ENCODE measurements at places on chromosomes 7 and 10. TPM values are rescaled to one million over a fixed set of nuclear protein-coding genes. Genes with fewer than 3 reads are reported as not detected.

DNA sequence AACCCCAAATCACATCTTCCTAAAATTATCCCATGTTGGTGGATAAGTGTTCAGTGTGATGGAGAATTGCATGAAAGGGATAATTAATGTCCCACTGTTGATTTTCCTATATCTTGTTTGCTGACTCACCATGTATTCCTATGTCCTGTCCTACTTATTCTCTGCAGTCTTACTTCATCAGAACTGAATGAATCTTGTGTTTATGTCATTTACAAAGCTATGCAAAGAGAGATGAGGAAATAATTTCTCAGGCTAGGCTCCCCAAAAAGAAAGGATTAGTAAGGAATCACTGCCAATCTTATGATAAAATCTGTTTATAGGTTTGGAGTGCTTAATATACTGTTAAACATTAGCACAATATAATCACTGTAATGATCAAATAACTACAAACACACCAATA is 360.8 kb downstream of the CRPPA start:
- DNase-seq = no peak

KLLN gene
- total RNA-seq = 1.2 TPM

DNA sequence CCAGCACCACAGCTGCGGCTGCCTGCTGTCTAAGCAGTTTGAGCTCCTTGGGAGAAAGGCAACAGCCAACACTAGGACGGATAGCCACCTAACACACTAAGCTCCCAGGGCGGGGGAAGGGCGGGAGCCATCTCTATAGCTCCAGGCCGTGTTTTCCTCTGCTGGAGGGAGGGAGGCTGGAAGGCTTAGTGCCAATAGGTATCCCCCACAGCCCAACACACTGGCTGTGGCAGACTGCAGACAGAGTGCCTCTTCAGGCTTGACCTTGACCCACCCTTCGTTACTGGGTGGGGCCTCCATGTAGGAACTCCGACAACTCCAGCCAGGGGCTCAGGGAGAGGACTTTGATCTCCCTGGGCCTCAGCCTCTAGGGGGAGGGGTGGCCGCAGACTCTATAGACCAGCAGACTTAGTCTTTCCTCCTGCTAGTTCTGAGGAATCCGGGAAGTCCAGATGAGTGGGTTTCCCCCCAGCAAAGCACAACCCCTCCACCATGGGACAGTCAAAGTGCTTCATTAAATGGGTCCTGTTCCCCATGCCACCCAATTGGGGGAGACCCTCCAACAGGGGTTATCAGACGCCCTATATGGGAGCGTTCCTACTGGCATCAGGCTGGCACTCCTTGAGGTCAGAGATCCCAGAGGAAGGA is 314.4 kb upstream of the MKI67 start:
- DNase-seq = no peak

TUBAL3 gene
- 0.22 TPM for total RNA-seq

DNA sequence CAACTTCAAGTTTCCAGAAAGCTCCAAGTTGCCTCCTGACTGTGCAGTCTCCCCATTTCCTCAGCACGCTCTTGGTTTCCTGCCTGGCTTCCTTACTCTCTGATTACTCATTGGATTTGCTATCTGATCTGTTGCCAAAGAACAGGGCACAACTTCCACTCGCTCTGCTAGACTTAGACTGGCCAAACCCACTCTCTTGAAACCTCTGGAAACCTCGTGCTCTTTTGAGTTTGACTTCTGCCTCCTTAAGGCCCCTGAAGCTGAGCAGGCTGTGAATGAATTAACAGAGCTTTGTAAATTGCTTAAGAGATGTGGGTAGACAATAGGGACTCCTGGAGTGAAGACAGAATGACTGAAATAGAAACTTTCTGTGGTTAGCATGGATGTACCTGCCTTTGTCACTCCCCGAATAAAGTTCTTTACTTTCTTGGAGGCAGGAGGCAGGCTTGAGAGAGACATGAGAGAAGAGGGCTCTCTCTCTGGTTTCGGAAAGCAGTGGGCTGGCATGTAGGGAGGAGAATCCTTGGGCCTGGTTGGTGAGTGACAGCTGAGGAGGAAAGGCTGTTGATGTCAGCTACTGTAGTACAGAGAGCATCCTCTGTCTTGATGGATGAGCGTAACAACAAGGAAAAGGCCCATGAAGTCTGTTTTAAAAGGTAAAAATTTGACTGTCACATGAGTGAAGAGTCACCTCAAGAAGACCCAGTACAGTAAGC is 70.8 kb downstream of the CHN2 start:
- DNase-seq = no peak

SFMBT2 gene
- total RNA-seq = 2.0 TPM

GPR26 gene
- not detected for total RNA-seq

- no peak for DNase-seq
Measured at GRCh38 chr10:62010366-62010765, 108.9 kb downstream of the ARID5B start.

- no peak for DNase-seq
Measured at GRCh38 chr7:31794851-31795344, 107.9 kb downstream of the PPP1R17 start.

DNA sequence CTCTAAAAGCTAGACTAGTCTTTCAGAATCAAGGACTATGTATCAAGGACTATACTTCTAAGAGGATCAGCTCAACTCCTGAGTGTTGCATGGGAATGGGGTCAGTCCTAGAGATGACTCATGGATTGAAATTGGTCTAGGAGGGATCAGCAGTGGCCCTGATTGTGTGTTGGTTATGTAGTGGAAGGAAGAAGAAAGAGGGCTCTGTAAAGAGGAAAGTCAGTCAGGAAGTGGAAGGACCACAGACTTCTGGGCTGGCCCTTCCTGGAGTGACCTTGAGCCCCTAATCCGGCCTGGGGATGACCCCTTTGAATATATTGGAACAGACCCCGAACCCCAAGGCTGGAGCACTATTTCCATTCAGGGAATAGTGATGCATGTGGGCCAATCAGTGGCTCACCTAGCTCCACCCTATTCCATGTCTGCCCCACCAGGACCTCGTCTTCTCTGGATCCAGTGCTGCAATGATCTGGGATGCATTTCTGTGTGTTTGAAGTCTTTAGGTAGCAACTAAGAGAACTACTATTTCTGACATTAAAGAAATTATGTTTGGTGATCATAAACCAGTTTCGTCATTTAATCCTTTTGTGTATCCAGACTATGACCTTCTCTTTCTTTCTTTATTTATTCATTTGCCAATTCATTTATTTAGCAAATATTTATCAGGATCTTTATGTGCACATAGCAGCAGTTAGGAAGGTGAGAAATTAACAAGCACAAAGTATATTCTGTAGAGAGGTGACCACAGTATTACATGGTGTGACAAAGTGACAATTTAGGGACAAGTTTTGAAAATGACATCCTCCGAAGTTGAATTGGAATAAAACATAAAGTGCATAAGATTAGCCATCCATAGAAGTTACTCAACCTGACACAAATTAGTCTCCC is 48.6 kb upstream of the KIF5B start:
- DNase-seq = no peak

DNA sequence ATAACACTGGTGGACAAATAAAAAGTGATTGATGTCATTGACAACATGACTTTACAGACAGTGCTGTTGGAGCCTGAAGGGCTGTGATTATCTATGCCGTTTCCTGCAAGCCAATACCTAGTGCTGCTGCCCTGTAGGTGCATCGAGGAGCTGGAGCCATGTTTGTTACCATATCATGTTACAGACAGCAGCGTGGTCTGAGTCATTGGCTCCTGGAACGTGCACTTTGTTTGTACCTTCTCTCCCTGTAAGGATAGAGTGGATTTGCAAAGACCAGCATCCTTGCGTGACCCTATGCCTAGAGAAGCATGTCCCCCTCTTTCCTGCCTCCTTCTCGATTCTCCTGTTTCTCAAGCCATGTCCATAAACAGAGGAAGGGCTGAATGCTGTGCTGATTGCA is 597.2 kb downstream of the TYW1 start:
- DNase-seq = no peak

DNA sequence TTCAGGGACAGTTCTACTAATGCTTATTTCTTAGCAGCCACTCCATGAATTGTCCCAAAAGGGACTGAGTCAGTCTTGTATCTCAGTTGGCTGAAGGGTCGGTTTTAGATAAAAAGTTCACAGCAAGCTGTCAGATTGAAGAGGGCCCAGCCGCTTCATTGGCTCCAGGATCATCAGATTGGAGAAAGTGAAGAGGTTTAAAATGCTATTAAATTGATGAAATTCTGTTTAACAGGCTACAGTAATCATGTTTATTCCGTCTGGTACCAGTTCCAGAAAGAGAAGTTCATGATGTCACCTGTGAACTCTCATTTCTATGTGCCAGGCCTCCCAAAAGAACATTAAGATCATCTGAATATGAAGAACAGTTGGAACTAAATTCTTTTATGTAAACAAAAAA is 294.4 kb upstream of the BMPER start:
- no peak for DNase-seq

GRCh38 chr7:5603241-5604140 is 178.0 kb downstream of the RNF216 start:
- no peak for DNase-seq

PCGF6 gene
- total RNA-seq = 10.5 TPM

- DNase-seq = no peak
Measured at GRCh38 chr7:152894295-152895170, 135.0 kb downstream of the ACTR3B start.

NXPH1 gene
- total RNA-seq = not detected

GRCh38 chr10:127939786-127940330 is 33.0 kb downstream of the PTPRE start:
- no peak for DNase-seq

DNA sequence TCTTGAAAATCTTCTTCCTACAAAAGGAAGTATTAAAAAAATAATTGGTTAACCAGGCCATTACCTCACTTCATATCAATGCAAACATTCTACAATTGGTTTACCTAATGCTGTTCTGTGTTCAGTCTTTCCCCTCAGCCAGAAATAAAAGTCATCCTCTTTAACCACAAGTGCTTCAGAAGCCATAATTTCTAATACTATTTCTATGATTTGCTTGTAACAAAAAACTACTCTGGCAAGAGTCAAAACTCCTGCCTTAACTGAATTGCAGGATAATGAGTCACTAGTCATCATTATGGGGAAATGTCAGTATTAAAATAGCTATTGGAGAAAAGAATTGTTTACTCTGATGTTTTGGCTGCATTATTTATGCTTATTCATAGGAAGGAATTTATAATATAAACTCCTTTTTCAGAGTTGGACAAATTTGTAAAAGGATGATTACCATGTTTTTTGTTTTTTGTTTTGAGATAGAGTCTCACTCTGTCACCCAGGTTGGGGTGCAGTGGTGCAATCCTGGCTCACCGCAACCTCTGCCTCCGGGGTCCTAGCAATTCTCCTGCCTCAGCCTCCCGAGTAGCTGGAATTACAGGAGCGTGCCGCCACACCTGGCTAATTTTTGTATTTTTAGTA is 55.5 kb upstream of the ODAD2 start:
- no peak for DNase-seq

SGCE gene
- 51.3 TPM for total RNA-seq

EMX2 gene
- 2.8 TPM for total RNA-seq

GRCh38 chr10:21860718-21861117 is 142.8 kb downstream of the DNAJC1 start:
- DNase-seq = no peak

- DNase-seq = no peak
Measured at GRCh38 chr7:86558680-86559501, 84.8 kb upstream of the GRM3 start.

PSD gene
- total RNA-seq = 12.4 TPM
